Kidney (tissue), 22 donors: ENCODE measurements at places on chromosomes 3 and 15.

DNA sequence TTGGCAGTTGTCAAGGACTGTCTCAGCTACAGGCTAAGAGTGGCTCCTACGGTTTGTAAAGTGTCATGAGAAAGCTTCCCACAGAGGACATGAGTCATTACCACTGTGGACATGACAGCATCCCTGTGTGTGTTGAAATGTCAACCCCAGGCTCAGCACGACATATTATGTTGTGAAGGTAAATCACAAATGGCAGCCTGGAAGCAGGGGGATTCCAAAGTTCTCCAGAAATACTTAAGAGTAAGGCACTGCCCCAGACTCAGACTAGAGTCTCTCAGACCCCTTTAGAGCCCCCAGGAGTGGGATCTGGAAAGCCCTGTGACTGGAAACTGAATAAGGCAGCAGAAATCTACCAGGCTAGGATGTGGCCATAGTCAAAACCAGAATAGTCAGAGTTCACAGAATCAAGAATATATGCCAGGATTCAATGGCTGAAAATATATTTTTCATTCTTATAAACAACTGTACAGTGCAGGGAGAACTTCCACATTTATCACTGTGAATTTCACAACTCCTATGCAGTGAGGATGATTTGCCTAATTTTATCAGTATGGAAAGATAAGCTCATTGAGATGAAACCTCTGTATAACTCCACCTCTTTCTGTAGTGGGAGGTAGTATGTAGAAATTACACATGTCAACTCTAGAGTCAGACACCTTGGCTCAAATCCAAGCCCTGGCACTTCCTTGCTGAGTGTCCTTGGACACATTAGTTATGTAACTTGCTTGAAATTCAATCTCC is 237.1 kb upstream of the CFAP20DC start:
- DNase-seq, result no peak

DNA sequence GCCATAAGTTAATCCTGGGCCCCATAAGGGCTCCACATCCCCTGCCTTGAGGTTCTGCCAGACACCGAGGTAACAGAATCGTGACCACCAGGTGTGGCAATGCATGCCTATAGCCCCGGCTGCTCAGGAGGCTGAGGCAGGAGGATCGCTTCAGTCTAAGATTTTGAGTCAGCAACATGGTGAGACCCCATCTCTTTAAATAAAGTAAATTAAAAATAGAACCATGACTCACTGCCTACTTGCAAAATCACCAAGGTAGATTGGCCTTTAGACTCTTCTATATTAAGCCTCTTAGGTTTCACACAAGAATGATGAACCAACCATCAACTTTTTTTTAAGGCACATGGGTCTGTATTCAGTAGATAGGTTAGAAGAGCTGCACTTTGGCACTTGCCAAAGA is 9.7 kb downstream of the WDR5B start:
- DNase-seq, result no peak

DNA sequence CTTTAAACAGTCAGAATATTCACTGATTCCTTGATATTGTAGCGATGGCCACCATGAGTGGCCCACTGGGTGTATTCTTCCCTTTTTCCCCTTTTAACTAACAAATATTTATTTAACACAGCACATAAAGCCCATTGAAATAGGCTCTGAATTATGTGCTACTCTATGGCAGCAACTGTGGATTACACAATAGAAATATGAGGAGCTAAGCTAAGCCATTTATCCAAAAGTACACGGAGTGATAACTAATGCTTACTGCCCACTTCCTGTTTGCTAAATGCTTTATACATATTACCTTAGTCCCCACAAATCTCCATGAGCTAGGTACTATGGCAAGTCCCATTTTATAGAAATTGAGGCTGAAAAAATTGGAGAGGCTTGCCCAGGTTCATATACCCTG is 17.9 kb downstream of the ILDR1 start:
- DNase-seq, result no peak

- no peak for DNase-seq
These were observed 64.4 kb downstream of the ATP13A5 start for GRCh38 chr3:193314161-193314560.

DNA sequence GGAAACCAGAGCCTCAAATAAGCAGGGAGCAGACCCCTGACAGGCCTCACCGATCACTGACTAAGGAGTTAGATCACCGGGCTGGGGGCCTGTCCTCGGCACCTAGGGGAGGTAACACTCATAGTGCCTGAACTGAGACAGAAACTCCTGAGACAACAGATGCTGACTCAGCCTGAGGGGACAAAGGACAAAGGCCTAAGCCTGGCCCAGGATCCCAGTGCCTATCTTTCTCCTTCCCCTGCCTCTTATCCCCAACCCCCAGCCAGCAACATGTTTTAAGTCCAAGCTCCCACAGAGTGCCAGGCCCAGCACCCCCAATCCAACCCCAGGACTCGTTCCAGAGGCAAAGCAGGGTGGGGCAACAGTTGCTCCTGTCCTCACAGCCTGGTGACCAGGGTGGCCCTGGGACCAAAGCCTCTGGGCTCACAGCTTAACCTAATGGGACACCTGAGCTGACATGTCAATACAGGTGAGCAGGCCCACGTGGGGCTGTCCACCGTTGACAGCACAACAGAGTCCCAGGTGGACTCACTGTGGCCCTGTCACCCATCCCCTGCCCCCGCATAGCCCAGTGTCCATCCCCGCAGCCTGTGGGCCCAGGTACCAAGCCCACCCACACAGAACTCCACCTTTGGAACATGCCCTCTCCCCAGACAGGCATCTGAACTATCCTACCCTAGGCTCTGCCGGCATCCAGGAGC is 37.4 kb downstream of the ADCY5 start:
- DNase-seq, result no peak

- no peak for DNase-seq
These were observed 208.9 kb downstream of the ROBO1 start for GRCh38 chr3:79558943-79559342.

DNA sequence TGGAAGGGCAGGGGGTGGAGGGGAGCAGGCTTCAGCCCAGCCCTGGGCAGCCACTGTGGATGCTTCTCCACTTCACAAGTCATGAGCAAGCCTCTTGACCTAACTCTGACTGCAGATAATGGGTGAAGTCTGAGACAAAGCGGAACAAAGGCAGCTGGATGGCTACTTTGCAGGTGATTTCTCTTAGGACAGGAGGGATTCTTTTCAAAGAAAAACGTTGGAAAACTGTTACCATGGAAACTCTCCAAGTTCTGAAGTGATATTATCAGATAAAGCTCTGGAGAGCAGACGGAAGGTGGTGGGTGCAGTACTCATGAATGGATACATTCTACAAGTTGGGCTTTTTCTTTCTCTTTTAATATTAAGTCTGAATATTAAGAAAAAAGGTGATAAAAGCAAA is 254.2 kb upstream of the SLCO3A1 start:
- no peak for DNase-seq

- DNase-seq, result no peak
These were observed 10.6 kb downstream of the DENND6A start for GRCh38 chr3:57682284-57682683.

DNA sequence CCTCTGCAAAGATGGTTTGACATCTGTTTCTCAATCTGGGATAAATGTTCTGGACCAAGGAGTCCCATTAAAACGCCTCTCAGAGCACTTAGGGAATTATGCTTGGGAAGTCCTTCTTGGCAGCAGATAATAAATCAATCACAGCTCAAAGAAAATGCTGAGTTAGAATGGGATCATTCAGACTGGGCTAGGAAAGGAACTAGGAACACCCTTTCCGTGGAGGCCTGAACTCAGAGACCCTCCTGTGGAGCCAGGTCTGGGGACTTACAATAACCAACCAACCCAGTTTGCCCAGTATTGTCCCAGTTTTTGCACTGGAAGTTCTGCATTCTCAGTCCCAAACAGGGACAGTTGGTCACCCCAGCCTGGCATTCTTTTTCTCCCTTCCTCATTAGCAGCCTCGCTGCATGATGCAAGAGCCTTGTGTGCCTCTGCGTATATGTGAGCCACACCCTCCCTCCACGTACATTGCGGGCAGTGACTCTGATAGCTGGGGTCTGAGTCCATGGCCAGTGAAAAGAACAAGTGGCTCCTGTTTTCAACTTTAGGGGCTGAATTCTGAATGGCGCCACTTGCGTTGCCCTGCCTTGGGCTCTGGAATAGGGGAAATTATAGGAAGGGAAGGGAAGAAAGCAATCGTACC is 88.7 kb downstream of the SEMA5B start:
- DNase-seq, result no peak

- DNase-seq, result no peak
These were observed 53.7 kb upstream of the TLE3 start for GRCh38 chr15:70151462-70151861.

DNA sequence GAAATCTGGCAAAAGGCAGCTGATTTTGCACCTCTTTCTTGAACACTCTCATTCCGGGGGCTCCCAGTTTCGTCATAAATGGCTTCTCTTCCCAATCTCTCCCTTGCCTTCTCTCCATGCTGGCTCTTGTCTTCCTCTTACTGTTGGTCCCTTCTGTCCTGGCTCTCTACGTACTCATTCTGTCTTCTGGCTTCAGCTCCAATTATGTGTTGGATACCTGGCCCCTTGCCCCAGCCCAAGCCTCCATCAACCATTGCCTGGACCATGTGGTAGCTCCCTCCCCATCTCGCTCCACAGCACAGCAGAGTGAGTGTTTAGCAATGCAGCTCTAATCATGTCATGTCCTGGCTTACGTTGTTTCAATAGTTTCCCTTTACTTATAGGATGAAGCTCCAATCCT is 21.7 kb upstream of the KY start:
- no peak for DNase-seq

GRCh38 chr3:111667170-111667569 is 72.0 kb upstream of the ZBED2 start:
- DNase-seq, result no peak

- DNase-seq, result no peak
These were observed 57.8 kb downstream of the TLE3 start for GRCh38 chr15:70039917-70040316.
